Pulmonary artery endothelial cell (primary cell): ENCODE measurements at places on chromosomes 6 and 20. TPM values are rescaled to one million over a fixed set of nuclear protein-coding genes. Genes with fewer than 3 reads are reported as not detected.

The ATAT1 gene
- 2.6 and 2.8 TPM in 2 replicates for total RNA-seq

The DEFB119 gene
- not detected in 2 replicates for total RNA-seq

The THBD gene
- total RNA-seq: 104 and 139 TPM in 2 replicates

The AVP gene
- not detected in 2 replicates for total RNA-seq

The OR12D3 gene
- not detected in 2 replicates for total RNA-seq

The NMBR gene
- 0.11 TPM in 1 of 2 replicates, not detected in the other for total RNA-seq

The SLC44A4 gene
- total RNA-seq: 0.07 TPM in 1 of 2 replicates, not detected in the other

The BTN1A1 gene
- total RNA-seq: not detected in 2 replicates

The DCDC2 gene
- total RNA-seq: not detected in 2 replicates

The GRM1 gene
- under 0.01 TPM in 2 replicates for total RNA-seq

The XKR7 gene
- total RNA-seq: not detected in 2 replicates

The RNF144B gene
- total RNA-seq: 113 and 148 TPM in 2 replicates

GRCh38 chr6:34589140-34589539 is 33.0 kb upstream of the SPDEF start:
- DNase-seq: no peak

- no peak for DNase-seq
Measured at GRCh38 chr6:35751594-35751993, 14.8 kb downstream of the ARMC12 start.

DNA sequence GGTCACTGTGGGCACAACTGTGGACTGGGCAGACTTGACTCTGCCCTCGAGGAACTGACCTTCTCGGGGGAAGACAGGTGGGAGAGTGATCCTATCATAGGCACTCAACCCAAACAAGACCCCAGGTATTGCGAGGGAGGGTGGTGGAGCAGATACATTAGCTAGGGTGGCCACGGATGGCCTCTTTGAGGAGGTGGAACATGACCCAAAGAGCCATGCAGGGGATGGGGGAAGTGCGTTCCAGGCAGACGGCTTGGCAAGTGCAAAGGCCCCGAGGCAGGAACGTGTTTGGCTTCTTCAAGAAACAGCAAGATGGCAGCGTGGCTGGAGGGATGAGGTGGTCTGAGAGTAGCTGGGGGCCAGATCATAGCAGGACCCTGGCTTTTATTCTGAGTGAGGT is 167.6 kb downstream of the NFATC2 start:
- no peak for DNase-seq

DNA sequence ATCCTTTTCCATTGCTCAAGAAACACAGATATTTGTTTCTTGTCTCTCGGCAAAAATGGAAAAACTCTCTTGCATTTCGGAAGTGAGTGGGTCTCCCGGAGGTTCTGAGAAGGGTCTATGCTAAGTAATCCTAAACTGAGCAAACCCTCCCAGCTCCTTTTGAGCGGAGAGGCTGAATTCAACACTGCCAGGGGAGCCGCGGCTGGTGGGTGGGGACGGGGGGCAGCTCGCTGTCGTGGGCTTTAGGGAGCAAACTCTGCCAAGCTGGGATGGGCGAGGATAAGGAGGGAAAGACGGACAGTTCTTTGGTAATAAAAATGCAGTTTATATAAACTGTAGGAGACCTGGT is 211.4 kb downstream of the FOXC1 start:
- no peak for DNase-seq

GRCh38 chr6:107706516-107707115 is 117.5 kb downstream of the SCML4 start:
- no peak for DNase-seq

GRCh38 chr6:54992789-54993188 is 146.2 kb downstream of the FAM83B start:
- DNase-seq: no peak

DNA sequence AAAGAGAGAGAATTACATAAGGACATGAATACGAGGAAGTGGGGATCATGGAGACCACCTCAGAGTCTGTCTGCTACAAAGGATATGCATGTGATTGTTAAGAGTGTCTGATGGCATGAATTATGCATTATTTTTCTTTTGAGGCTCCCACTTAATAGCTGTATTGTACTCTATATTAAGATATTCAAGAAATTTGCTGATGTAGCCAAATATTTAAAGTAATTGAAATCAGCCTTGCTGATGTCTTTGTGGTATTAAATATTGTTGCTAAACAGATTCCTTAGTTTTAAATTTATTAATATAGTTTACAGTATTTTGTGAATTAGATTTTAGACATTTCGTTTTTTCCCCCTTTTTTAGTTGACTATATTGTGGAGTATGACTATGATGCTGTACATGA is 25.3 kb downstream of the CD2AP start:
- no peak for DNase-seq

DNA sequence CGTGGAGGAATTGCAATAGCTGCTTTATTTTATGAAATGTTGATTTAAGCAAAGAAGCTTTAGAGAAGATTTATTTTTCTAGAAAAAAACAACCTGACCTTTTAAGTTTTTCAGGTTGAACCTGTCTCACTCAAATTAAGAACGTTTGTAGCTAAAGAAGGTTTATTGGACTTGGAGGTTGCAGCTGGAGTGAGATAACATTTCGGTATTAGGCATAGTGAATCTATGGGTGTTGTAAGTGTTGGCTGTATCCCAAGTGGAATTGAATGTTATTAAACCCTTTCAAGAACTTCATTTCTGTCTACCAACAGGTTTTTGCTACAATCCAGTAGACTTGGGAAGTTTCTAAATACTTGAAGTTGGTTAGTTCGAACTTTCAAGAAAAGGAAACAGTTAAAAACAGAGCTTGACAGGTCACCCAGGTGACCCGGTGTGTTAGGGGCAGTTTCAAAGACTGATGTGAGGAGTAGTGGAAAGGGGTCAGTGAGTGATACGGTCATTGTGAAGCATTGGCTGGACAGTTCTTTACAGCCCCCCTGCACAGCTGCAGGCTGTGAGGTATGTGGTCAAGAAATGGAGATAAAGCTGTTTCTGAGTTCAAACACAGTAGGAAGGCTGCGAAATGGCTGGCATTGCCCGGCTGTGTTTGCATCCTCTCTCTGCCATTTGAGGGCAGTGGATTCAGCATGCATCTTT is 2.4 kb upstream of the TBCC start:
- no peak for DNase-seq

DNA sequence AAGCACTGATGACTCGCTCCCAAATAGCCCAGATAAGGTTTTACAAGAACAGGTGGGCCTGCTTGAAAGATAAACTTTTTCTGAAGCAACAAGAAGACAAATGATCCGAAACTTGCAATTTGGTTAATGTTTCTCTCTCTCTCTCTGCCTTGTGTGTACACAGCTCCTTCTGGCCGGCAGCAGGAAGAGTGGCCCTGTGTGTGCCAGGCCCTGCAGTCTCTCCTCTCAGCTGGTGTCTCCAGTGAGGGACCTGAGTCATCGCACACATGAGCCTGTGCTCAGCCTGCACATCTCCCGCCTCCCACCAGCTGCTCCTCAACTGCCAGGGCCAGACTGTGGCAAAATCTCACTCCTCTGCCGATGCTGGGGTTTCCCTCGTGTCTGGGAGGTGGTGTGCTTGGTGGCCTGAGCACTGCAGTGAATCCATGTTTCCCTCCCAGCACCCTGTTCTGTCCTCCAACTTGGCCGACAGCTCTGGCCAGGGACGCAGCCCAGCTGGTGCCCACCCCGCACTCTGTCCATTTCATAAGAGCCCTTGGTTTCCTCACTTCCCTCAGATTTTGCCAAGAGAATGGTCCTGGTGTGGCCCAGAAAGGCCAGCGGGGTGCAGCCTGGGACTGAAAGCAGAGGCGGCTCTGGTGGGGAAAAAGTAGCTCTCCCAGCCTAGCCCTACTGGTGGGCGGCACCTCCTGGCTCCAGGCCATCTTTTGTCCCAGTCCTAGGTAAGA is 49.4 kb downstream of the ERMARD start:
- DNase-seq: no peak

DNA sequence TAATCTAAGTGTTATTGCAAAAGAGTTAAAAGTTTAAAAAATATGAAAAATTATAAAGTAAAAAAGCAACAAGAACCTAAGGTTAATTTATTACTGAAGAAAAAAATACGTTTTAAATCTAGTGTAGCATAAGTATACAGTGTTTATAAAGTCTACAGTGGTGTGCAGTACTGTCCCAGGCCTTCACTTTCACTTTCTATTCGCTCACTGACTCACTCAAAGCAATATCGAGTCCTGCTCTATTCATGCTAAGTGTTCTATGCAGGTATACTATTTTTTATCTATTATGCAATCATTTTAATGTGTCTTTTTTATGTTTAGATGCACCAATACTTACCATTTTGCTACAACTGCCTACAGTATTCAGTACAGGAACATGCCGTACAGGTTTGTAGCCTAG is 113.0 kb downstream of the MANEA start:
- DNase-seq: no peak

GRCh38 chr6:167590193-167590592 is 236.5 kb upstream of the AFDN start:
- no peak for DNase-seq

DNA sequence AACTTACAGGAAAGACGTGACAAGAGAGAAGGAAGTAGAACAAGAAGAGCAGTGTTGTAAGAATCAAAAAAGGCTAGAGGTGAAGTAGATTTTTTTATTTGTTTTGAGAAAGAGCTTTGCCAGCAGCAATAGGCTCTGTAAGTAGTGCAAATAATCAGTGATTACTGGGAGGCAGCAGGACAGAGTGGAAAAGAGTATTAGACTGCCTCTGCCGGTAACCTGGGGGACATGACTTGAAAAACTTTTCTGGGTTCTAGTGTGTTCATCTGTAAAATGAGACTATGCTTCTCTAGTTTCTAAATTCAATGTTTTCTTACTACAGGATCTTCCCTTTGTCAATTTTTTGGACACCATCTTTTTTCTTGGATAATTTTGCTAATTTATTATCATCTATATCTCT is 5.8 kb upstream of the IRAK1BP1 start:
- DNase-seq: no peak

GRCh38 chr6:92767101-92767500 is 652.3 kb downstream of the EPHA7 start:
- no peak for DNase-seq

GRCh38 chr6:89013438-89013837 is 50.0 kb upstream of the RNGTT start:
- no peak for DNase-seq

GRCh38 chr20:8602389-8603116 is 466.3 kb upstream of the PLCB4 start:
- no peak for DNase-seq

- no peak for DNase-seq
Measured at GRCh38 chr20:17643531-17644188, 38.4 kb downstream of the RRBP1 start.

GRCh38 chr6:125742024-125742423 is 7.4 kb upstream of the HEY2 start:
- no peak for DNase-seq

DNA sequence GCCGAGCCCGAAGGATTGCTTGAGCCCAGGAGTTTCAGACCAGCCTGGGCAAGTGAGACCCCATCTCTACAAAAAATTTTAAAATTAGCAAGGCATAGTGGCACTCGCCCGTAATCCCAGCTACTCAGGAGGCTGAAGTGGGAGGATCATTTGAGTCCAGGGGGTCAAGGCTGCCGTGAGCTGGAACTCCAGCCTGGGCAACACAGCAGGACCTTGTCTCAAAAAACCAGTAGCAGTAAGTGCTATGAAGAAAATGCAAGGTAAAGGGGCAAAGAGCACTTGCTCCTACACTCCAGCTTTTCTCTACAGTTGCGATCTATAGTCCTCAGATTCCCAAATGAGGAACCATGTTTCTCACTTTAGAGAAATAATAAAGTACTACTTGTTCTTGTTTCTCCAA is 1.8 kb upstream of the DDX39B start:
- DNase-seq: no peak

DNA sequence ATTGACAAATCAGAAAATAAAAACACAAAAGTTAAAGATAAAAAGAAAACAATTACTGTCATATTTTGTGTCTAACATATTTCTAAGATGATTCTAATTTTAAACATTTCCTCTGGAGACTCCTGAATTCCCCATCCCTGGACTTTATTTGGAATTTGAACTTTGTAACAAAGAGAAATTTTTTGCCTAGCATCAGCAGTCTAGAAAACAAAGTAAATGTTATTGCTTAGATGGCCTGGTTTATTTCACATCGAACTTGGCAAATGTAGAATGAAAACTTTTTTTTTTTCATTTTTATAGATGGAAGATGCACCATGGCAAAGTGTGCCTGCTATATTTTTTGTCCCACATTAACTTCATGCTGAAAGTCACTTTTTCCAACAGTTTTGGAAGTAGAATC is 159.1 kb downstream of the TBX18 start:
- no peak for DNase-seq

GRCh38 chr20:18588574-18588933 is 700 bp downstream of the DTD1 start:
- DNase-seq: no peak

DNA sequence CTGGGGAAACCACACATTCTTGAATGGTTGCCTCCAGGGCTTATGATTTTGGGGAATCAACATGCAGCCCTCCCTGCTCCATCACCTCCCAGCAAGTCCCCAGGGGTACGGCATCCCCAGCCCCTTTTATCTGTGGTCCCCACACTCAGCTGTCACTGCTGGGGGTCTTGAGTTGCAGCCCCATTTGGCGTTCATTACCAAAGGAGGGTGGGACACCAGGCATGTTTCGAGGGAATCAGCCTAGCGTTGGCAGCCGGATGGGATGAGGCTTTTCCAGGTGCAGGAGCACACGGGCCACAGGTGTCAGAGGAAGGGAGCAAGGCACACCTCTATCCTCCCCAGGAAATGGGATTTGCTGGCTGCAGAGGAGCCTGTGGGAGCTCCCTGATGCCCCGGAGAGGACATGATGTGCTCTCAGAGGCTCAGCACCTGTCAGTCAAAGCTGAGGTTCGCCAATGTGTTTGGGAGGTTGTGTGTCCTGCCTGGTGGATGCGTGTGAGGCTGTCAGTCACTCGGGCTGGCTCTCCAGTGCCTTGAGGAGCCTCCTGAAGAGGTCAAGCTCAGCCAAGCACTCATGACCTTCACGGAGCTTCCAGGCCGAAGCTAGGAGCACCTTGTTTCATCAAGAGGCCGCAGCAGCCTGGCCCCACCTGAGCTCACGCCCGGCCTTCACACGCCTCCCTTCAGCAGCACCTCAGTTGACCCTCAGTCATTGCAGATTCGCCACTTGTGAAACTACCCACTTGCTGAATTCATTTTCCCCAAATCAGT is 95.0 kb downstream of the ERMARD start:
- DNase-seq: no peak

GRCh38 chr6:74657011-74657410 is 548.8 kb downstream of the COL12A1 start:
- DNase-seq: no peak

GRCh38 chr6:95084867-95085266 is 492.5 kb upstream of the MANEA start:
- DNase-seq: no peak

- DNase-seq: no peak
Measured at GRCh38 chr6:22437665-22438064, 131.7 kb upstream of the HDGFL1 start.

DNA sequence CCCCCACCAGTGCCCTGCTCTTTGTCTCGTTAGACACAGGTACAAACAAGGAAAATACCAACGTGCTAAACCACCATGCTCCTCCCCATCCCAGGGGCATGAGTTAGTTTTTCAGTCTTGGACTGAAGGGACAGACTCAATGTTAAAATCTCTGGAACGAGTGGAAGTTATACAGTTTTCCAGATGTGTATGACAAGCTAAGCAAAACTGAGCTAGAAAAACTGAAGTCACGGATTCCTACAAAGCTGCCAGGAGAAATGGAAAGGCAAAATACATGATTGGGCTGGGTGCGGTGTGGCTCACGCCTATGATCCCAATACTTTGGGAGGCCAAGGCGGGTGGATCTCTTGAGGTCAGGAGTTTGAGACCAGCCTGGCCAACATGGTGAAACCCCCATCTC is 34.3 kb upstream of the QKI start:
- DNase-seq: no peak
